HFF-Myc (cell line): ENCODE measurements at places on chromosomes 6 and 20.
A peak's percentile ranks its signal among the peaks of the same experiment; 100 is the strongest.

DNA sequence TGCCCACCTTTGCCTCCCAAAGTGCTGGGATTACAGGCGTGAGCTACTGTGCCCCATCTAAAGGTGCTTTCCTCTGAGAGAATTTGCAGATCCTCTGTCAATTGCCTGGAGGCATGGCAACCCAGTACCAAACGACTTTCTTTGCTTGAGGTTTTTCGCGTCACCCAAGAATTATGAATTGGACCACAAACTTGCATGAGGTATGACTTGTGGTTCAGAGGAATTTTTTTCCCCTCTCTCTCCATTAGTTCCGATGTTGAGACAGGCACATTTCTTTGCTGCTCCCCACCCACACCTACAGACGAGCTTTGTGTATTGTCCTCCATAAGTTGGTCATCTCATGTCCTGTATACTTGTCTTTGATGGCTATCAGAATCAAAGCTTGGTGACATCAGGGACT lies 11.8 kb upstream of the SCAF8 start:
- no peak for DNase-seq

DNA sequence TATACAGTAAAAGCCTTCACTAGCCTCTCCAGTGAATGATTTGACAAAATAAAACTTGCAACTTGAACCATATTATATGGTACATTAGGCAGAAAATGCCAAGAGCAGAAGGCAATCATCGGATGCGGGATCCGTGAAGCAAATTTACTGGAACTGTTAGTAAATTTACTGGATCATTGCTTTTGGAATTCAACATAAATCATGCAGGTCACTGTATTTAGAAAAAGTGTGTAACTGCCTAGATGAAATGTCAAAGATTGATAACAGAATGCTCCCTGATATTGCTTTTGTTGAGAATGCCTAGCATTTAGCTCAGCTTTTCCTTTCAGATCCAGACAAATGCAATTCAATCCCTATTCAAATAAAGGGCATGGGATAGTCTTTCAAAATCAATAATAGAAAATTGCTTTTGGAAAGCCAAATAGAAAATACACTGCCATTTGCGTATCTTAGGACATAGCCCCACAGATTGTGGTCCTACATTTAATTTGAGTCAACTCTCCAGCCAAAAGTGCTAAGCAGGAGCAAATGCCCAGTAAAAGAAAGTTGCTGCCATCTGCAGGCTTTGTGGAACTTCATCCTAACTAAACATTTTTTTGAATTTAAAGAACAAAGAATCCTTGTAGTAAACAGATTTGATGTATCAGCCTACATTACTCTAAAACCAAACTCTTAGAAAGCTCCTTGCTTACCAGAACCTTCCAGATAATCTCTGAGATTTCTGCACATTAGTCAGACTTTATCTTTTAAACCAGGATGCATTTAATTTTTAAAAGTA lies 109.5 kb upstream of the HSF2 start:
- DNase-seq = no peak

DNA sequence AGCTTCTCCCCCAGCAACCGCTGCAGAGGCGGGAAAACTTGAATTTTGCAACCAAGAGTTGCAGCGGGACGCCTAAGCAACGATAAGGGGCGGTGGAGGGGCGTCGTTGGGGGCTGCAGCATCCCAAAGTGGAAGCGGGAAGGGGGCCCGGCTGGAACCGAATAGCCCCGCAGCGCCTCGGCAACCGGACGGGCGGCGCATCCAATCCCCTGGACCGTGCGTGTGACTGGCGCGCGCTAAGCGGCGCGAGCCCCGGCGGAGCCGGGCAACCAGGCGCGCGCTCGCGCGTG lies 670 bp upstream of the PARD6B start:
- no peak for DNase-seq

GRCh38 chr6:20629509-20629908 lies 95.3 kb downstream of the CDKAL1 start:
- DNase-seq = no peak

DNA sequence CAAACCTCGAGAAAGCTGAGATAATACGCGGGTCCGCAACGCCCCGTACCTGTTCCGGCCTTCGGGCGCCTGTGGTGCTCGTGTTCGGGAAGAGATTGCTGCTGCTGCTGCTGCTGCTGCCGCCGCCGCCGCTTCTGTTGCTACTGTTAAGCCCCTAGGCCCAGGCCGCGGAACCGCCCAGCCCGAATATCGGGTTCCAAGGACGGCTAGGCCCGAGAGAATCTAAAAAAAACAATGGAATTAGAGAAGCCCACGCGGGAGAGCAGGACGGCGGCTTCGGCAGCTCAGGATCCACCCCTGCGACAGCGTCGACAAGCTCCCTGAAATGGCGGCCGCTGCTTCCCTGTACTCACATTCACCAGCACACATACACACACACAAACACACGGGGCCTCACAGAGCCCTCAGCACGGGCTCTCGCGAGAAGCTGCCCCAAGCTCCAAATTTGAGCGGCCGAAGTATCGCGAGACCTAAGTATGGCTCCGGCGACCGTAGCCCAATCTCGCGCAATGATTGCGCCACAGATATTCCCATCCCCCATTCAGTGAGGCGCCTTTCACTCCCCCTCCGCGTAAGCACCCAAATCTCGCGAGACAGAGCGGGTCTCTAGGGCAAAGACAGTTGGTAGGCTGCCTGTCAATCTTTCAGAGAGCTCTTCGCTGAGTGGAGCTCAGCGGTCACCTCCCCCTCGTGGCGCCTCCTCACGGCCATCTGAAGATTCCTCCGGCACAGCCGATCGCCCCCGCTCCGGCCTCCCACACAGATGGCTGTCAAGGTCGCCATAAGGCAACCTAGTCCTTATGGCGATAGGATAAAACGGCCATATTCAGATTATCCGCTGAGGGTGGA lies at the start of gene RBM39:
TSS of gene RBM39 (minus strand) at position 369 of the 849 bp plus-strand sequence. CDS start 1,386 bp downstream, outside the sequence.
- DNase-seq = peak; percentile 100

DNA sequence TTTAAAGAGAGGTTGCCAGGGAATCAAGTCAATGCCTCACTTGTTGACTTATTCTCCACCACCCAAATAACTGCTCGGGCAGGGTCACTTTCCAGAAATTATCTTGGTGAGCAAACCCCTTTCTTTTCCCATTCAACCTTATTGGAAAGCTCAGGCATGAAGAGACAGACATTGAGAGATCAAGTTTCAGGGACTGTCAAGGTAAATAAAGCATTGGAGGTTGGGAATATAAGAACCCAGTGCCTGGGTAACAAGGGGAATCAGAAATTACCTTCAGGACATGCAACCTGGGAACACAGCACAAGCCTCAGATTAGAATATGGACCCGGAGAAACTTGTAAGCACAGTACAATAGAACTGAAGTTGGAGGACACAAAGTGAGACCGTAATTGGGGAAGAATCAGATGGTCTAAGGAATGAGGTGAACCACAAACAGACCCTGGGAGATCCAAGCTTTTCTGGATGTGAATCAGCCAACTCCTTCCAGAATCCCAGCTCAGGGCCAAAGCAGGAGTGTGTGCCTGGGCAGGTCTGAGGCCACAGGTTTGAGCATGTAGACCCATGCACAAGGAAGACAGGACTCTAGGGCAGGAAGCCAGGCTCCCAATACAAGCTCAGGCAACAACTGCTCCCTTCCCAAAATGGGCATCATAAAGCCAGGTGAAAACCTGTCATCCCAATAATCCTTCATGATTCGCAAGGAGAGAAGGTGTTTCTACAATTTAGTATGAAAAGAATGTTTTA lies 512.8 kb downstream of the MAFB start:
- no peak for DNase-seq

- DNase-seq = no peak
Observed at GRCh38 chr6:82555801-82556200, 192.2 kb downstream of the TPBG start.

DNA sequence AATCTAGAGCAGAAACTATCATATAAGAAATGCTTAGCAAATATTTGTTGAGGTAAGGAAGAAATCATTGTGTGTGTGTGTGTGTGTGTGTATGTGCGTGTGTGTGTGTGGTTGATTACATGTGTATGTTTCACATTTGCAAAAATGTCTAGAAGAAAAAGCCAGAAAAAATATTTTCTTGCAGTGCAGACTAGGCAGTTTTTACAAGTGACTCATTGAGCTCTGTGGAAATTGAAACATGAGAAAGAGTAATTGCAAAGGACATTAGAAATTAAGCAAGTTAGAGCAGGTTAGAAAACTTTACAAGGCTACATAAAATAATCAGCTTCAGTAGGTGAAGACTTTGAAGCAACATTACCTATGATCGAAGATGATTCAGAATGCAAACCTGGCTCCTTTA lies 669.0 kb upstream of the EYS start:
- DNase-seq = no peak

- no peak for DNase-seq
Observed at GRCh38 chr20:54624706-54625390, 149.5 kb downstream of the DOK5 start.

DNA sequence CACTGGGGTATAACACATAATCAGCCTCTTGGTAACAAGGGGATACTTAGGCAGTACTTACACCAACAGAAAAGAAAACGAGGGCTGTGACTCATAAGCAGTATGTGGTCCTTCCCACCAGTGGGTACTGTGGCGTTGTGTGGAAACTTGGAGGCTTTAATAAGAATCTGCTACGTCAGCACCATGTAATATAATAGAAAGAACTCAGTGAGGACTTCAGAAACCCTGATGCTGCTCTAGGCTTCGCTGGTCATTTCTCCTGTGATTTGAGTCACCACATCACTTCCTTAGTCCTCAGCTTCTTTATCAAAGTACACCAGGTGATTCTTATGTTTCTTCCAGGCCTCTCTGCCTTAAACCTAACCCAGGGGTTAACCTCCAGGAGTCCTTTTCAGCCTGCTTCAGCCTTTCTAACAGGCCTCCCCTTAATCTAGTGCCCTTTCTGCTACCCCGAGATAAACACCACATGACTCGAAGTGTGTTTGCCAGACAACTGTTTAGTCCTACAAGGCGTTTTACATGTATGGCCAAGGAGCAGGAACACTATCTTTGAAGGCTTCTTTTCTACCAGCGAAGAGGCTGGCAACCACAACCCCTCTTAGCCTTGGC lies 68.5 kb downstream of the FYN start:
- DNase-seq = no peak

DNA sequence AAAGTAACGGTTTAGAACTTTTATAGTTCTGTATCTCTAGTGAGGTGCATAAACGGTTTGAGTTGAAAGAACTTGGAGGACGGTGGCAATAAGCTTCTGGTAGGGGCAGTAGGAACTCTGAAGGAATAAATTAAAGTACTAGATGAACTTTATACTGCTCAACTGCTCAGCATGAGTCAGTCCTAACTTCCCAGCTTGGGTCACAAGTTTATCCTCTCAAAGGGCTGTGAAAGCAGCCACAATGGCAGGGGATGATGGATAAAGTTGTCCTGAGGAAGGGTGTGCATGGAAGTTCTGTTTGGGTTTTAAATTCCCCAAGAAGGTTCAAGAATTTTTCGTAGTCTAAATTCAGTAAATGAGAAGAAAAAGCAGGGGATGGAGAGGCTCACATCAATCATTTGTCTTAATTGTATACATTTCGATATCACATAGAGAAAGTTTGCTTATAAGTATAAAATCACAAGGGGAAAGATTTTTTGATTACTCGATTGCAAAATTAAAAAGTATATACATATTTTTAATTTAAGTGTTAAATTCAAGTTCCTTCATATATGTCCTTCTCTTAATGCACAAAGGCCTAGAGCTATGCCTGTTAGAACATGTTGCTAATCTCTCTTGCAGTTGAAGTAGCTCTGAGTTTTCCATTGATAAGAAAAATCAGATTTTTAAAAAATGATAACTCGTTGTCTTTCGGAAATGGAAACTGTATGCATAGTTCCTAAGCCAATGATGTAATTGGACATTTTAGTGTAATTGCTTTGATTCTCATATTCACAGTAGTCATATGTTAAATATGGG lies 55.3 kb upstream of the JAG1 start:
- no peak for DNase-seq

GRCh38 chr20:18754030-18754652 lies 59.4 kb upstream of the SCP2D1 start:
- DNase-seq = no peak

- DNase-seq = no peak
Observed at GRCh38 chr20:51624157-51624731, 81.7 kb upstream of the NFATC2 start.

DNA sequence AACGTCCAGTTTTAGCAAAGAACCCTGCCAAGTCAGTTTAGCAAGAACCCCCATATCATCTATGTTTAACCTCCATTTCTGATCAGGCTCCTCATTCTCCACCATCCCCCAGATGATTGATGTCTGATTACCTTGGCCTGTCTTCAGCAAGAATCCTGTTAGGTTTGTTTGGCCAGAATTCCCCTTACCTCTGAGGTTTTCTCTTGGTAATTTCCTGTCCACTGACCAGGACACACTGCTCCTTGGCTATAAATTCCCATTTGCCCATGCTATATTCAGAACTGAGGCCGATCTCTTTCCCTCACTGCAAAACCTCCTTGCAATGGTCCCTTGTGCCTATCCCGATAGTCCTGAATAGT lies 27.0 kb downstream of the ZNF311 start:
- no peak for DNase-seq

DNA sequence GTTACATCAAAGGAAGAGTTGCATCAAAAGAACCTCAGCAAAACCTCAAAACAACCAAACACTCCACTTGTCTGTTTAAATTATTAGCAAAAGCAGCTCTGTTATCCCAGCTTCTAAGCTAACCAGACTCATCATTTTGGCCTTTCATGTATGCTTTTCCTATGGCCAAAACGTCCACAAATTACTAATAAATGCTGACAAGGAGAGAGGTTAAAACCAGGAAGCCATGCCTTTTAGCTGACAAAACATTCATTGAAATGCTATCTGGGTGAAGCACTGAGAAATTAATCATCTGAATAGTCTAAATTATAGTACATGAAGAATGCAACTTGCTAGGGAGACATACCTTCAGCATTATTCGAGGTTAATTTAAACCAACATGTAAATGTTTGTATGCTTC lies 80.6 kb downstream of the LAMA2 start:
- DNase-seq = no peak

DNA sequence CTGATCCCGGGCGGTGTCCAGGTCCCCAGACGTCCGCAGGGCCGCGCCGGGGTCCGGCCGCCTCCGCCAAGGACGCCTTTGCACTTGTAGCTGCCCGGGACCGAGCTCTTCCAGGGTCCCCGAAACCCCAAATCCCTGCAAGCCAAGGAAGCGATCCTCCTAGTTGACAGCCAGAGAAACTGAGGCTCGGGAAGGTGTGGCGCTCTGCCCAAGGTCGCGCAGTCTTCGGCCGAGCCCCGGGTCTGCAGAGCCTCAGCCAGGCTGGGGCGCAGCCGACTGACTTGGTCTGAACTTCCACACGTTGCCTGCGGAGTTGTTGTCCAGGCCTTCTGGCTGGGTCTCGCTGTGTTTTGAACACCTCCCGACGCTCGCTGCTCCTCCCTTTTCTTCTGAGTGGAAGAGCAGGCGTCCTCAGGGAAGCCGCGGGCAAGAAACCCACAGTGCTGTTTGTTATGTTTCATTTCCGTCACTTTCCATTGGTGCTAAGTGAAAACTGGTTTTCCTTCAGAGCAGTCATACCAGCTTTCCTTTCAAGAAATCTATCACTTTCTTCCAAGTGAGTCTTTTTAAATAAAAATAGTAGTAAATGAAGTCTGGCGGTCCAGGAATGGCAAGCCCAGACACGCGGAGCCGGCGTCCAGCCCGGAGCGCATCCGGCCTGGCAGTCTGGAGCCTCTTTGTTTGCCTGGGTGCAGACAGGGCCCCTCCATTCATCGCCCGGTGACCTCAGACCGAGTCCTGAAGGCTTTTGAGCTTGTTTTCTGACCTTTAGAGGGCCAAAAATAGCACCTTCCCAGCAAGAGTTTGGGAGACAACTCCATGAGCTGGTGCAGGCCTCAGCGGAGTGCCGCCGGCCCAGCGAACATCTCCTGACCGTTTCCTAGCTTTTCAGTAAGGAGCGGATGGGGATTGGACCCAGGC lies 698 bp downstream of the FAM210B start:
- DNase-seq = no peak

- DNase-seq = no peak
Observed at GRCh38 chr6:105310371-105310770, 92.5 kb downstream of the PREP start.
